ENCODE measurements at places on chromosomes 6 and 20.

- no peak for DNase-seq
These were observed 26.1 kb upstream of the KCNB1 start for GRCh38 chr20:49508435-49509199.

- no peak for DNase-seq
These were observed 13.3 kb upstream of the MAP7 start for GRCh38 chr6:136563386-136564152.

GRCh38 chr6:102407886-102408741, 1014.6 kb downstream of the GRIK2 start:
- no peak for DNase-seq

DNA sequence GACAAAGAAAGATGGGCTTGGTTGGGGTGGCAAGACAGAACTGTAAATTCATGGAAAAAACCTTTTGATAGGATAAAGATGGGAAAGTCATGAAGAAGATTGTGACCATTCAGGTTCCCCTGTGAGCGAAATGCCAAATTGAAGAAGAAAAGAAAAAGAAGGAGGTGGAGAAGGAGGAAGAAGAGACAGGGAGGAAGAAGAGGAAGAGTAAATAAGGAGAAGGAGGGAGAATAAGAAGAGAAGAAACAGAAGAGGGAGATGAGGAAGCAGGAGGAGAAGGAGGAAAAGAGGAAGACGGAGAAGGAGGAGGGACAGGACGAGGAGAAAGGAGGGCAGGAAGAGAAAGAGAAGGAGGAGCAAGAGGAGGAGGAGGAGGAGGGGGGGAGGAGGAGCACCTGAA, 199.8 kb downstream of the SLC24A3 start:
- DNase-seq: no peak

GRCh38 chr20:3836132-3836531, 10.5 kb upstream of the MAVS start:
- no peak for DNase-seq

DNA sequence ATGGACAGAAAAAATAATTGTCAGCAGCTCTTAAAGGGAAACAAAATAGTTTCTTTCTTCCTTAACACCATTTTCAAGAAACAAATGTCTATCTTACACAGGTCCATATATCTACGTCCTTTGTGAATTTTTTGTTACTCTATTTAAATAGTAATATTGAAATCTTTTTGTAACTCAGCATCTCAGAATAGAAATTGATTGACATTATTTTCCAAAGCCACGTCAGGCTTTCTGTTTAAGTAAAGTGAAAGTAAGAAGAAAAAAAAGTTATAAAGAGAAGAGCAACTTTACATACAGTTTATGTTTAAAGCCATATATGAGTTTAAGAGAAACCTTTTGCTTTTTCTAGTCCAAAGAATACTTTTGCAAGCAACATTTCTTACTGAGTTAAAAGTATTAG, 402.9 kb upstream of the SOX4 start:
- no peak for DNase-seq

DNA sequence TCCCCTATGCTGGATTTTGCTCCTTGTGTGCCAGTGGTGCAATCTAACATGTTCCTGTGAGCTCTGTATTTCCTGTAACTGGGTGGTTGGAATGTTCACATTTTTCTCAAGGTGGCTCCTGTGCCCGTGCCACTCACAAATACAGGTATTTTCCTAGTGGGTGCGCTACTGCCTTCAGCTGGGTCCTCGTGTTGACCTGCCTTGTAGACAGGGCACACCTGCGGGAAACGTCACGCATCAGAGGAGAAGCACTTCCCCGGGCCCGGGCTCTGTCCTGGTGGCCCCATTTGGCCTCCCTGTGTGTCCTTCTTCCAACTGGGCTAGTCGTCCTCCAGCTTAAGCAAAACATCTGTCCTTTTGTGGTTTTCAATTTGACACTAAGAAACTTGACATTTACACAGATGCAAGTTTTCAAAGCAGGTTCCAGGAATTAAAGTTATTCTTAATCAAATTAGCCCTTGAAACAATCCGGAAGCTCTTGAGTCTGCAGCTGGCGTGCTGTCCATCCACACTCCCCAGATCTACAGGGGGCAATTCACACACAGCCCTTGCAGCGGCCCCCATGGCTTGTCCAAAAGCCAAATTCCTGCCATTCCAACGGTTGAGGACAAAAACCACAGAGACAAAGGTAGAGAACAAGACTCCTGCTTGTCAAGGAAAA, 275.1 kb downstream of the CDC5L start:
- no peak for DNase-seq

- DNase-seq: no peak
These were observed 272.2 kb upstream of the THEMIS start for GRCh38 chr6:128172752-128173682.

DNA sequence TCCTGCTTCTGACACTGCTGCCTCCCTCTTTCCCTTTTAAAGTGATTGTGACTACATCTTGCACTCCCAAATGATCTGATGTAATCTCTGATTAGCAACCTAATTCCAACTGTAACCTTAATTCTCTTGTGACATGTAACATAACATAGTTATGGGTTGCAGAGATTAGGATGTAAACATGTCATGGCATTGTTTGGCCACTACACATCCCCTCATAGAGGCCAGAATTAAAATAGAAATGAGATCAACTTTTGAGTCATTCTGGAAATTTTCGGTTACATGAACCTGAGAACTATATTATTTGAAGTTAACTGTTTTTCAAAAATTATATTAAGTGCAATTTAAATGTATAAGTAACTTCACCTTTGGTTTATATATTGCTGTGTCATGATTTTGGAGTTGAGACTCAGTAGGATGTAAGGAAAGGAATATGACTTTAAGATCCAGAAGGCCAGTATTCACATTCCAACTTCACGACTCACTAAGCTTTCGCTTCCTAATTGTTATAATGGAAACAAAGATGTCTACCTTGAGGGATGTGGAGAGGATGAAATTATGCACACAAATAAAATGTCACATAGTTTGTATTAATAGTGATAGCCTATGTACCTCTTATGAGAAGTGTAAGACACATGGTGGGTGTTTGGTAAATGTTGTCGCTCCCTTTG, 611.9 kb upstream of the MAP3K7 start:
- no peak for DNase-seq

- DNase-seq: no peak
These were observed 39.0 kb downstream of the SLC17A5 start for GRCh38 chr6:73614802-73615201.

- DNase-seq: no peak
These were observed at the start of gene FOXC1 for GRCh38 chr6:1609648-1610496. Gene FOXC1, plus strand, starts transcription at chr6:1609915. Its CDS starts 531 bp downstream, at chr6:1610446.

- no peak for DNase-seq
These were observed 43.2 kb upstream of the TXNDC5 start for GRCh38 chr6:7953753-7954152.

GRCh38 chr6:79524065-79524464, 13.2 kb downstream of the LCA5 start:
- no peak for DNase-seq

GRCh38 chr6:23851522-23851921, 274.5 kb upstream of the NRSN1 start:
- no peak for DNase-seq

GRCh38 chr20:51567622-51568021, 25.1 kb upstream of the NFATC2 start:
- no peak for DNase-seq

GRCh38 chr6:139533573-139534471, 159.4 kb upstream of the CITED2 start:
- DNase-seq: no peak
